Glutamatergic neuron (in vitro differentiated cells): ENCODE measurements at places on chromosomes 11 and 22. TPM values are rescaled to one million over a fixed set of nuclear protein-coding genes. Genes with fewer than 3 reads are reported as not detected.

The PRRG4 gene
- total RNA-seq = 0.10 TPM

The PRSS23 gene
- total RNA-seq = 20.2 TPM

The CDC42EP1 gene
- total RNA-seq = 2.1 TPM

DNA sequence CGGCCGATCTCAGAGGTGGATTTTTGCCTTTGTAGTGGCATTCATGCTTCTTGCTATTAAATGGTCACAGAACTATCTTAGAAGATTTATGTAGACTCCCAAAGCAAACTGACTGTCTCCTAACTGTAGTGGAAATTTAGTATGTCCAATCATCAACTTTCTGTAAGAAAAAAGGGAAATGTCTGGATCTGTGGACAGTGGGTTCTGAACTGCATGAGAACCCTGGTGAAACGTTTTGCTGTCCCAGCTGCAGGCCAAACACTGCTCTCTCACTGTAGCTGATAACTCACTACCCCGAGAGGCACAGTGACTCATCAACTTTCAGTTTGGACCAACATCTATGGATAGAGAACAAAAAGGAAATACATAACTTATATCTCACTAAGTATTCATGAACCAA, 387.1 kb downstream of the SOX6 start:
- DNase-seq = no peak
- H3K36me3 ChIP-seq = no peaks in the 10 kb centered on the region
- no peak overlapping the region for H3K27ac ChIP-seq
- no peaks in the 10 kb centered on the region for H3K4me1 ChIP-seq
- no peak overlapping the region for H3K4me3 ChIP-seq

DNA sequence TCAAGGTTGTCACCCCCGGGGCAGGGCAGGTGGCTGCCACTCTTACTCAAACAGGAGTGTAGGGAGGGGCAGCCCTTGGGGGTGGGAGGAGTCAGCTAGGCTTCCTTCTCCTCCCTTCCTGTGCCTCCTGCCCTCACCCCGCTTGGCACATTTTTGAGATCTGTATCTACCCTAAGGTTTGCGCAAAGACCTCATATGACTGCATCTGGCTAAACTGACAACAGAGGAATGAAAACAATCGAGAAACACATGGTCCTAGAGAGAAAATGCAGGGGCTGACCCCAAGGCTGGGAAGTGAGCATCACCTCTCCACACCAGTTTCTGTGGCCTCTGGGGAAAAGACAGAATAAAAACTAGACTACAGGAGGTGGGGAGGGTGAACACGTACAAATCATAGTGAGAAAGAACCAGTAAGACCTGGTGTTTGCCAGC, 28.1 kb downstream of the IGSF9B start:
- no peak for DNase-seq
- peak overlapping the region; percentile 6 for H3K4me3 ChIP-seq
- peaks cover 13% of the 10 kb centered on the region for H3K27me3 ChIP-seq
- H3K27ac ChIP-seq = peak overlapping the region; percentile 65

GRCh38 chr22:48376936-48377712, 1450.5 kb downstream of the BRD1 start:
- no peak overlapping the region for H3K4me3 ChIP-seq
- DNase-seq = no peak
- H3K27ac ChIP-seq = no peak overlapping the region
- H3K4me1 ChIP-seq = peaks cover 6% of the 10 kb centered on the region
- H3K36me3 ChIP-seq = no peaks in the 10 kb centered on the region

- peaks cover 4% of the 10 kb centered on the region for H3K36me3 ChIP-seq
- H3K27me3 ChIP-seq = no peaks in the 10 kb centered on the region
- no peak overlapping the region for H3K4me3 ChIP-seq
- DNase-seq = no peak
- H3K27ac ChIP-seq = no peak overlapping the region
Observed at GRCh38 chr11:69498614-69499175, 17.2 kb downstream of the LINC01488 start.

GRCh38 chr11:106228996-106229395, 151.5 kb downstream of the AASDHPPT start:
- no peaks in the 10 kb centered on the region for H3K4me1 ChIP-seq
- peaks cover 14% of the 10 kb centered on the region for H3K36me3 ChIP-seq
- no peak overlapping the region for H3K4me3 ChIP-seq
- DNase-seq = no peak
- H3K27ac ChIP-seq = no peak overlapping the region

DNA sequence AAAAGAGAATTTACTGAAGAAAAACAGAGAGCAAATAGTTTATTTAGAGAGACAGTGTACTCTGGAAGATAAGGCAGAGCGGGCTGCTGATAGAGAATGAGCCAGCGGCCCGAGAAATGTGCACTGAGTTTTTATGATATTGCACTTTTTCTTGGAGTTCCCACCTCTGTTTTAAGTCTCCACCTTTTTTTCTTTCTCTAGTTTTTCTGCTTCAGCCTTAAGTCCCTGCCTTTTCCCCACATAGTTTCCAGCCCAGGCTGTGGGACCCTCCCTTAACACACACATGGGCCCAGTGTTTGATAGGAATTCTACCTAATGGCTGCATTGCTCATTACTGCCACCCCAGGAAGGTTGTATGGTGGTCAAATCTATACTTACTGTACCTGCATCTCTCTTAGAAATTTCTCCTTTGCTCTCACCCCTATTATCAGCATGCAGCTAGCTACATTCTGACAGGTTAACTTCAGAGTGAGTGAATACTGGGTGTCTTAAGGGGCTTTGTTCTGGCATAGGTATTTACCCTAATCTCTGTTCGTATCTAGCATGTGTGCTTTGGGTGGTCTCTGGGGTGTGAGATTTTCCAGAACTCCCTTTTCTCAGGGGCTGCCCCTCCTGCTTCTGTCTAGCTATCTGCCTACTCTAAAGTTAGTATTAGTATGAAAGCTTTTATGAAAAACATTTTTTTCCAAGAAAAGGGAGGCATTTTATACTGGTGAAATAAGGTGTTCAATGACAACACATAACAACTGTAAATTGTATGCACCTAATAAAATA, 127.3 kb upstream of the TOP3B start:
- H3K36me3 ChIP-seq = no peaks in the 10 kb centered on the region
- H3K27ac ChIP-seq = no peak overlapping the region
- peaks cover 1% of the 10 kb centered on the region for H3K27me3 ChIP-seq
- peaks cover 5% of the 10 kb centered on the region for H3K4me1 ChIP-seq

- no peak overlapping the region for H3K4me3 ChIP-seq
- H3K4me1 ChIP-seq = peaks cover 6% of the 10 kb centered on the region
- H3K36me3 ChIP-seq = peaks cover 10% of the 10 kb centered on the region
- H3K27me3 ChIP-seq = peaks cover 2% of the 10 kb centered on the region
Observed at GRCh38 chr11:44771841-44772240, 45.1 kb downstream of the TSPAN18 start.

GRCh38 chr11:118910309-118911112, 15.2 kb downstream of the BCL9L start:
- DNase-seq = peak; percentile 48
- no peaks in the 10 kb centered on the region for H3K36me3 ChIP-seq
- H3K27me3 ChIP-seq = peaks cover 9% of the 10 kb centered on the region
- no peak overlapping the region for H3K27ac ChIP-seq

- H3K36me3 ChIP-seq = no peaks in the 10 kb centered on the region
- peaks cover 11% of the 10 kb centered on the region for H3K4me1 ChIP-seq
- H3K27ac ChIP-seq = peak overlapping the region; percentile 59
- no peaks in the 10 kb centered on the region for H3K27me3 ChIP-seq
- no peak overlapping the region for H3K4me3 ChIP-seq
Observed at GRCh38 chr11:127789927-127790326, 789.4 kb upstream of the KIRREL3 start.

- no peak within 1 kb of the TSS for H3K27ac ChIP-seq
- no peaks in the 10 kb centered on the region for H3K4me1 ChIP-seq
- H3K4me3 ChIP-seq = no peak within 1 kb of the TSS
- peaks cover 5% of the 10 kb centered on the region for H3K36me3 ChIP-seq
- H3K27me3 ChIP-seq = no peaks in the 10 kb centered on the region
- DNase-seq = no peak
Observed at GRCh38 chr11:55795256-55795655, at the start of gene OR5D14. TSS of gene OR5D14 (plus strand) at chr11:55795556. CDS start at chr11:55795556, 0 bp downstream.

- H3K4me1 ChIP-seq = no peaks in the 10 kb centered on the region
- H3K27ac ChIP-seq = no peak overlapping the region
- H3K27me3 ChIP-seq = no peaks in the 10 kb centered on the region
- no peaks in the 10 kb centered on the region for H3K36me3 ChIP-seq
- H3K4me3 ChIP-seq = no peak overlapping the region
- no peak for DNase-seq
Observed at GRCh38 chr11:111502611-111503010, 9.6 kb downstream of the BTG4 start.

GRCh38 chr11:15629690-15630321, 515.1 kb downstream of the INSC start:
- H3K4me1 ChIP-seq = no peaks in the 10 kb centered on the region
- DNase-seq = peak; percentile 59
- no peaks in the 10 kb centered on the region for H3K36me3 ChIP-seq
- H3K4me3 ChIP-seq = no peak overlapping the region
- H3K27ac ChIP-seq = no peak overlapping the region

GRCh38 chr22:46770726-46771125, 8.3 kb downstream of the TBC1D22A start:
- H3K27me3 ChIP-seq = no peaks in the 10 kb centered on the region
- no peaks in the 10 kb centered on the region for H3K36me3 ChIP-seq
- no peak overlapping the region for H3K27ac ChIP-seq

GRCh38 chr22:16967453-16968217, 40.4 kb downstream of the GAB4 start:
- DNase-seq = no peak
- no peak overlapping the region for H3K27ac ChIP-seq
- peaks cover 6% of the 10 kb centered on the region for H3K27me3 ChIP-seq
- no peak overlapping the region for H3K4me3 ChIP-seq
- no peaks in the 10 kb centered on the region for H3K36me3 ChIP-seq
